A673 (cell line): ENCODE measurements at places on chromosomes 11 and 22.

- no peak for DNase-seq
Observed at GRCh38 chr11:72787216-72788104, 6.4 kb downstream of the STARD10 start.

DNA sequence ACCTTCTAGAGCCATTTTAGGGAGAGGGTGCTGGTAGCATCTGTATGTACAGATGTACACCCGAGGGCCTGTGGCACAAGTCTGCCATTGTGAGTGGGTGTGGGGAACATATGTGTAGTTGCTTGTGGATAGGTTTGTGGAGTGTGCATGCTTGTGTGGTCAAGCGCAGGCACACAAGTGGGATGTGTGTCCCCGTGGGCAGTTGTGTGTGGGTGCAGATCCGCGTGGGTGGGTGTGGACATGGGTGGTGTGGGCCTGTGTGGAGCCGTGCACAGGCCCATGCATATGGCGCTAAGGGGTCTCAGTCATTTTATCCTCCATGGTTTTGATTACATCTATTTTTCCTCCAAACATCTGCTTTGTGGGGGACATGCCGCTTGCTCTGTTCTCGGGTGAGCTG is 28.8 kb downstream of the ALX4 start:
- no peak for DNase-seq

GRCh38 chr22:30877662-30878515 is 90.7 kb downstream of the MORC2 start:
- DNase-seq = no peak

DNA sequence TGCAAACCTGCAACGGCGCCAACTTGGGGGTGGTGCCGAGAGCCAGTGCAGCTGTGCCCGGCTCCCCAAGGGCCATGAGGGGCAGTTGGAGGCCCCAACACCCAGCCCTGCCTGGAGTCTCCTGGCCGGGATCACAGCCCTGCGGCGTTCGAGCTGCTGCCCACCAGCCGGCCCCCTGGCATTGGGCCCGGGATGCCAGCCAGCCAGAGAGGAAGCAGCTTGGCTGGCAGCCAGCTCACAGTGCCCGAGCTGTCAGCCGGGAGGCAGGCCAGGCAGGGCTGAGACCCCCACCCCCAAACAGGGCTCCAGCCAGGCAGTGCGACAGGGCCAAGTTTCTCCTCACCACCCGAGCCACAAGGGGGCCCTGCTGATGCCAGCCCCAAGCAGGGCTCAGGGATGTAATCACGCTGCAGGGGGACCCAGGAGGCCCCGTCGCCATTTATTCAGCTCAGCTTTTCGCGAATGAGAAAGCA is 26.0 kb upstream of the TCF20 start:
- peak; percentile 66 for DNase-seq

GRCh38 chr11:26087120-26087935 is 244.6 kb upstream of the ANO3 start:
- DNase-seq = no peak

- peak; percentile 94 for DNase-seq
Observed at GRCh38 chr11:34250732-34251588, 106.8 kb downstream of the ABTB2 start.

DNA sequence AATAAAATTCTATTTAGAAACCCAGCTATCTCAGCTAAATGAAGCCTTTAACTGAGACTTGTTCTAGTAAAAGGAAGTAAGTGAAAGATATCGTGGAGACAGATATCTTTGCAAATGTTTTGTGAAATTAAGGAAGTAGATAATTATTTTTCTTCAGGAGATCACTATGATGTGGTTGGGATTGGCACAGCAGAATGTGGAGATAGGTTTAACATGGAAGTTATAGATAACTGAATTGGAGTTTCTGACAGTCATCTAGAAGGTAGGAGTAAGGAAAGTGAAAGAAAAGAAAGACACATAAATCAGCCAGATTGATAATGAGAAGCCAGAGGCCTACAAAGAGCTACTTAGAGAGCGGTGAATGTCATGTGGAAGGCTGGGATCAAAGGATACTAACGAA is 4.7 kb upstream of the CASP5 start:
- no peak for DNase-seq

DNA sequence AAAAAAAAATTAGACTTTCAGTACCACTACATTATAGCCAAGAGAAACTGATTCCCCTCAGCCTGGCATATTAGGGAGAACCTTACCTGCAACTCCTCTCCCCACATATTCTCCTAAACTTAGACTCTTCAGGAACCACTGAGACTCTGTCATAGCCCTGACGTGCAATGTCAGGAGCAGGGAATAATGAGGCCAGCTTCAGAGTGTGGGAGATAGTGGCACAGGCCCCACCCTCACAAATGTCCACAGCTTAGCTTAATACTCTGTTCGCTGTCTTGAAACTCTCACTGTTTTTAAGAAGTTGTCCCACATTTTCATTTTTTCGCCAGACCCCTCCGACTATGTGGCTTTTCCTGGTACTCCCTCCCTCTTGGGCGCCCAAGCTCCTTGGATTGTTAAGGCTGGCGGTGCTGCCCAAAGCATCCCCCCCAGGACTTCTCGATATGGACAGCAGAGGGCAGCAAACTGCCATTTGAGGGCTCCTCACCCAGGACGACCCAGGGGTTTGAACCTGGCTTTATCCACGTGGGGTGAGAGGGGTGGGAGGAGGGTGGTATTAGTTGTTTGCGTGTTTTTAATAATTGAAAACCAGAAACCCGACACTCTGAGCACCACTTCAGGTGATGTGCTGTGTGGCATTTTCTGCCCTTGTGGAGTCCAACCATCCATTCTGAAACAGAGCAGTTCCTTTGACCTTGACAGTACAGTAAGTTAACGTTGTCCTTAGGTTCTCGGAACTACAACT is 45.2 kb upstream of the RASSF10 start:
- peak; percentile 78 for DNase-seq

DNA sequence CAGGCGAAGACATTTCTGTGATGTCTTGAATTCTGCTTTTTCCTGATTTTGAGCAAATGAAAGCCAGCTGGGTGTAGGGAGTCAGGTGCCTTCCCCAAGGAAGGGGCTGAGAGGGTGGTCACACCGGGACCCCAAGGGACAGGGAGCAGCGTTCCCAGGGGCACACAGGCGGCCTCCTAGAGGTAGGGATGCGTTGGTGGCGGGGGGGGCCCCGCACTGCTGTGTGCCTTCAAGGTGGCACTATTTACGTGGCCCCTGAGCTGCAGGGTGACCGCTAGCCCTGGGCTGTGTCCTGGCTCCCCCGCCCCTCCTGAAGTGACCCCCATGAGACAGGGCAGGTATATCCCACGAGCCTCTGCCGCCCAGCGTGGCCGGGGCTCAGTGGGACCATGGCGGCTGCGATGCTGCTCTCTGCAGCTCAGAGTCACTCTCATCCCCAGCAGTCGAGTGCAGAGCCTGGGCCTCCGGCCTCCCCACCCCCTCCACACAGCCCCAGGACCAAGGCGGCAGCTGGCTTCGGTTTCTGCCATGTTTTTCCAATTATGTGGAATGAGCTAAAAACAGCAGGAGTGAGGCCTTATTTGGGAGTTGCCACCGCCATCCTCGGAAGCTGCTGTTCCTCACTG is 60.9 kb downstream of the LRP5 start:
- DNase-seq = peak; percentile 90

- DNase-seq = no peak
Observed at GRCh38 chr11:95544095-95544856, 245.3 kb downstream of the FAM76B start.

DNA sequence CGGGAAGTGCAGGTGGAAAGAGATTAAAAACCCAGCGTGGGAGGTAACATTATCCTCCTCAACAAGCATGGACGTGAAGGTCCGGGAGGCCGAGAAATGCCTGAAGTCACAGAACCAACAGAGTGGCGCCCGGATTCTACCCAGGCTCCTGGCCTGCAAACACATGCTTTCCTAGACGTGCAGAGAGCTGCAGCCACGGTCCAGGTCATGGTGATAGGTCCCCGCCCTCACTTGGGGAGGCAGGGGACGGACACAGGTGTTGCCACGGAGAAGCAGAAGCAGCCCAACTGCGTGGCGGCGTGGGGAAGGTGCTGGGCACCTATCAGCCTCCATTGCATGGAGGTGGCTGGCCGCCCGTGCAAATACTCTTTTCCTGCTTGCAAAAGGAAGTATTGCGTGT is 148.8 kb downstream of the MPPED1 start:
- no peak for DNase-seq

GRCh38 chr22:40635043-40635939 is 1.2 kb downstream of the MRTFA start:
- DNase-seq = no peak

- DNase-seq = no peak
Observed at GRCh38 chr11:86678823-86679222, 6.4 kb upstream of the ME3 start.

DNA sequence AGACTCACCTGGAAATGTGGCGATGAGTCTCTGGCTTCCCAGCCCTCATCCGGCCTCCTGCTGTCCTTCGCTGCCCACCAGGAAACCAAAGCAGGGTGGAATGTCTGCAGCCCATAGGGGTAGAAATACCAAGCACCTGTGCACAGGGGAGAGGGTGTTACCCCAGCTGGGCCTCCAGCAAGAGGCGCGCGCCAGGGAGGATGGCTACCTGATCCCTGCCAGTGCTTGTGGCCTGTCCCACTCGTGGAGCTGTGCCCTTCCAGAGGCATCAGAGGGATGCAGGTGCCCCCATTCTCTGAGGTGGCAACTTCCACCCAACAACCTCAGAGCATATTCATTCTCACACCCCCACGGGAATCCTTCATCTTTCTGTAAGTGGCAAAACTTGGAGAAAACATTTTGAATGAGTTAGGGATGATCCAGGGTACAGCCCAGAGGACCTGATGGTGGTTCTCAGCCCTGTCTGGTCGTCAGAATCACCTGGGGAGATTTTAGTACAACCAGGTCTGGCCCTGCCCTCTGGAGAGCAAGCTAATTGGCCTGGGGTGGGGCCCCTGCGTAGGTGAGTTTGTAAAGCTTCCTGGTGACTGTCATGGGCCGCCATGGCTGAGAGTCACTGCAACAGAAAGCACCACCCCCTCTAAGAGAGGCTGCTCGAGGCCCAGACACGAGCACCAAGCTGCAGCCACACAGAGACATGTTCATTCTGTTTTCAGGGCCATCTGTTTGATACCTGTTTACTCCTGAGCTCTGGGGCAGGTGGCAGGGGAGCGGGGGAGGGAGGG is 9.9 kb downstream of the SUN2 start:
- DNase-seq = no peak

GRCh38 chr22:26453216-26453615 is 24.2 kb downstream of the ASPHD2 start:
- DNase-seq = no peak

GRCh38 chr22:23754980-23755636 is 883 bp upstream of the VPREB3 start:
- DNase-seq = no peak

GRCh38 chr11:111148121-111148520 is 97.4 kb upstream of the POU2AF2 start:
- DNase-seq = no peak

- no peak for DNase-seq
Observed at GRCh38 chr11:115377882-115378296, 126.3 kb downstream of the CADM1 start.

DNA sequence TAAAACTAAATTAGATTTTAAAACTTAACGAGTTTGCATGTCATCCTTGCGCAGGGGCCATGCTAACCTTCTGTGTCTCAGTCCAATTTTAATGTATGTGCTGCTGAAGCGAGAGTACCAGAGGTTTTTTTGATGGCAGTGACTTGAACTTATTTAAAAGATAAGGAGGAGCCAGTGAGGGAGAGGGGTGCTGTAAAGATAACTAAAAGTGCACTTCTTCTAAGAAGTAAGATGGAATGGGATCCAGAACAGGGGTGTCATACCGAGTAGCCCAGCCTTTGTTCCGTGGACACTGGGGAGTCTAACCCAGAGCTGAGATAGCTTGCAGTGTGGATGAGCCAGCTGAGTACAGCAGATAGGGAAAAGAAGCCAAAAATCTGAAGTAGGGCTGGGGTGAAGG is 10.6 kb downstream of the LIMK2 start:
- DNase-seq = no peak

DNA sequence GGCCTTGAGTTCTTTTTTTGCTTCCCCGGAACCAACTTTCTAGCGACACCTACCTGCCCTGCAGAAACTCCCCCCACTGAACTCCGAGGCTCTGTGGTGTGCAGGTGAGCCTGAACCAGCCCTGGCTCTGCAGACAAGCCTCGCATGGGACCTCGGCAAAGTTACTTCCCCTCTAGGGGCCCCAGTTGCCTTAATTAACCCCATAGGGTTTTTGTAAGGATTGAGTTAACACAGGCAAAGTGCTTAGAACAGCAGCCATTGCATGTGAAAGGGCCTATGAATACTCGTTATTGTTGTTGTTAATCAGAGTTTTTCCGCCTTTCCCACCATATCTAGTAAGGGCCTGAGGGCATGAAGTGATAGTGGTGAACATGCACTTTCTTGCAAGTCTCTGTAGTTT is 12.6 kb upstream of the SYT13 start:
- DNase-seq = no peak

GRCh38 chr22:41320416-41321240 is 19.3 kb downstream of the ZC3H7B start:
- DNase-seq = no peak

GRCh38 chr11:96154802-96155520 is 188.0 kb downstream of the MAML2 start:
- no peak for DNase-seq

DNA sequence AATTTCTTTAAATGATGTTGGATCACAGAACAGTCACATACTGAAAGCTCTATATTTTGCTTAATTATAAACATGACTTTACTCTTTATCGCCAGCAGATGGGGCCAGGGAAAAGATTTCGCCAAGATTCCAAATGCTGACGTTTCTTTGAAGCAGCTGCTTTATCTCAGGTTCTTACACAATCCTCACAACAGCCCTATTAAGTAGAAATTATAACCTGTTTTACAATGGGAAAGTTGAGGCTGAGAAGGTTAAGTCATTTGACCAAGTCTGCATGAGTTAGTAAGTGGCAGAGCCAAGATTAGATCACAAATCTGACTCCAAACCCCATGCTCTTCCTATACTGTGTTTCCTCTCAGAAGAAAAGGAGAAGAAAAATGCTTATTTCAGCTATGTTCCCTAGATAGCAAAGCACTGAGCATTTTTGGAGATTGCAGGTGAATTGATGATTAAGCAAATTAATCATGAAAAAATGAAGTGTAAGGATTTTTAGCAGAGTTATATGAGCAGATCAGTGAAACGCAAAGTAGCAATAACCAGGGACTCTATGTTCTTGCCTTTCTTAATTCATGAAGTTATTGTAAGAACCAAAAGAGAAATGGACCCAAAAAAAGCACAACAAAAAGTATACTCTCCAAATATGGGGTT is 79.0 kb downstream of the AASDHPPT start:
- peak; percentile 75 for DNase-seq

DNA sequence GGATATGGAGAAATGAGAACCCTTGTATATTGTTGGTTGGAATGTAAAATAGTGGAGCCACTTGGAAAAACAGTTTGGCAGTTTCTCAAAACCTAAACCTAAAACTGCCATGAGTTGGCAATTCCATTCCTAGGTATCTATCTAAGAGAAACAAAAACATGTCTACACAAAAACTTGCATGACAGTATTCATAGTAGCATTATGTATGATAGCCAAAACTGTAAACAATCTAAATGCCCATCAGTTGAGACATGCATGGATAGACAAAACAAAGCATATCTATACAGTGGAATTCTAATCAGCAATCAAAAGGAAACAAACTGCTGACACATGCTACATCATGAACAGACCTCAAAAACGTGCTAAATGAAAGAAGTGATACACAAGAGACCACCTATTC is 34.9 kb downstream of the TRAF6 start:
- DNase-seq = no peak
